ENCODE measurements at places on chromosomes 3 and 15.

GRCh38 chr3:56277236-56277635, 191.0 kb downstream of the ERC2 start:
- DNase-seq: no peak

- no peak for DNase-seq
Measured at GRCh38 chr3:146546366-146546965, 2.1 kb upstream of the PLSCR1 start.

GRCh38 chr3:195701042-195701915, 19.5 kb upstream of the MUC20 start:
- no peak for DNase-seq

DNA sequence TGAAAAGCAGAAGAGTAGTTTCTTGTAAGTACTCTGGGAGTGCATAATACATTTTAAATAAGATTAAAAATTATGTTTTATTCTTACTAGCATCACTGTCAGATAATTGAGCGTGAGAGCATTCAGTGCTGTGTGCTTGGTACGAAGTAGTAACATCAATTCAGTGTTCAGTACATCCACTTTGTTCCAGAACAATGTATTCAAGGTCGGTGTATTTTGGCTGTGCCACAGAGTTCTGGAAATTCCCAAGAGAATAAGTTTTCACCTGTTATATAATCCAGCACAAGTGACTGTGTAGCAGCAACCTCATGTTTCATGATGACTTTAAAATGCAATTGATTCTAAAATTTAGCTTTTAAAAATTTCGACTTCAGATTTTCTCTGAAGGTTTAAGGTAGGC, 130.6 kb downstream of the IGF1R start:
- DNase-seq: no peak

DNA sequence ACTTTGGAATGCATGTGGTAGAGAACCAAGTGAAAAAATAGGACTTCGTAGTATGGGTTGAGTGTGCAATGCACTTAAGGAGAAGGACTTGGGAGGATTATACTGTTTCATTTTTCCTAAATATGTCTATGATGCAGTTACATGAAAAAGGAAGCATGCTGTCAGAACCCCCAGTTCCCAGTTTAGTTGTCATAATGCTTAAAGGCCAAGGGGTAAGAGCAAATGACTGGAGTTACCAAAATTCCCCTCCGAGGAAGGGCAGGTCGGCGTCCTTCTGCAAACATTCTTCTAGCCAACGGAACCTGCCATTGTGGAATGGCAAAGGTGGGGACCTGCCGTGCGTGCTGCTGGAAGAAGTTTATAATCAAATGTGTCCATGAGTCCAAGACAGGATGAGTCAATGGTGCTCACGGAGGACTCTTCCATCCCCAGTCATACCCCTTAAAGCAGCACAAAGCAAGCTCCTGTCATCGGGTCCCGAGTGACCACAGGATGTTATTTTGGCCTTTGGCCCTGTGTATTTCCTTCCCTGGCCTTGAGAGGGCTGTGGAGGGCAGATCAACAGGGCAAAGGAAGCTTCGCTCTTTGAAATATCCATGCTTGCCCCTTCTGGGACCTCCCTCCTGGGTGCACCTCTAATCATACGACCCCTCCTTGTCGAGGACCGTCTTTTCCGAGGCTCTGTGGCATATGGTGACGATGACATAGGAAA, 93.2 kb downstream of the SLCO3A1 start:
- no peak for DNase-seq

GRCh38 chr3:141330235-141330634, 38.1 kb upstream of the ZBTB38 start:
- DNase-seq: no peak

Measured in upper lobe of left lung (tissue), 6 donors.